ENCODE measurements at places on chromosomes 4 and X. TPM values are rescaled to one million over a fixed set of nuclear protein-coding genes. Genes with fewer than 3 reads are reported as not detected.
A peak's percentile ranks its signal among the peaks of the same experiment; 100 is the strongest.

STARD8 gene
- 11.9 TPM for total RNA-seq

PLK4 gene
- total RNA-seq = 4.7 TPM

GBA3 gene
- total RNA-seq = not detected

SSX2 gene
- not detected for total RNA-seq

SLC49A3 gene
- total RNA-seq = 27.5 TPM

SULT1B1 gene
- total RNA-seq = 6.7 TPM

RASSF6 gene
- 1.3 TPM for total RNA-seq

RAB41 gene
- total RNA-seq = not detected

PGRMC2 gene
- total RNA-seq = 77.3 TPM

F8A3 gene
- total RNA-seq = 8.8 TPM

GRCh38 chr4:101292214-101292613, 55.1 kb downstream of the PPP3CA start:
- H3K4me1 ChIP-seq = no peaks in the 10 kb centered on the region
- no peak overlapping the region for H3K27ac ChIP-seq
- H3K27me3 ChIP-seq = no peaks in the 10 kb centered on the region
- H3K4me3 ChIP-seq = no peak overlapping the region

- DNase-seq = no peak
- no peak overlapping the region for H3K27ac ChIP-seq
- H3K4me1 ChIP-seq = no peaks in the 10 kb centered on the region
- H3K4me3 ChIP-seq = no peak overlapping the region
- H3K36me3 ChIP-seq = no peaks in the 10 kb centered on the region
Measured at GRCh38 chr4:40369437-40370274, 34.5 kb downstream of the CHRNA9 start.

DNA sequence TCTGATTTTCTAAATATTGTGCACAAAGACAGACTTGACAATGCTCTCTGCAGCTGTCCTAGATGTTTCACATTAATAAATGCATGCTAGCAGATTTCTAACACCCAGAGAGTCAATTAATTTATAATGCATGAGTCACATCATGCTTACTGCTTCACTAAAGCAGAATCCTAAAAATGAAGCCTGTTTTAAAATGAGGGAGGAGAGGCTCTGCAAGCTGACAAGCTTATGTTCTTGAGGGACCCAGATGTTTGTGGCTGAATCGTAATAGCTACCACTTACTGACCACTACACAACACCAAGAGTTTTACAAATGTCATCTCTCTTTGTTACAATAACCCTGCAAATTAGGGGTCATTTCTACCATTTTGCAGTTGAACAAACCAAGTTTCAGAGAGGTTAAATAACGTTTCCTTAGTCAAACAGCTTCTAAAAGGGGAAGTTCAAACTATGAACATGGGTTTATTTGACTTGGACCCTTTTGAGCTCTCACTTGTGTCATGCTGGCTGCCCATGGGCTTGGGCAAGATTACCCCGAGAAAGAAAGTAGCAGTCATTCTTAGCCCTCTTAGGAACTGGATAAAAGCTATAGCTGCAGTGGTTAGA, 262.7 kb upstream of the ETNPPL start:
- H3K27me3 ChIP-seq = no peaks in the 10 kb centered on the region
- H3K4me3 ChIP-seq = no peak overlapping the region

DNA sequence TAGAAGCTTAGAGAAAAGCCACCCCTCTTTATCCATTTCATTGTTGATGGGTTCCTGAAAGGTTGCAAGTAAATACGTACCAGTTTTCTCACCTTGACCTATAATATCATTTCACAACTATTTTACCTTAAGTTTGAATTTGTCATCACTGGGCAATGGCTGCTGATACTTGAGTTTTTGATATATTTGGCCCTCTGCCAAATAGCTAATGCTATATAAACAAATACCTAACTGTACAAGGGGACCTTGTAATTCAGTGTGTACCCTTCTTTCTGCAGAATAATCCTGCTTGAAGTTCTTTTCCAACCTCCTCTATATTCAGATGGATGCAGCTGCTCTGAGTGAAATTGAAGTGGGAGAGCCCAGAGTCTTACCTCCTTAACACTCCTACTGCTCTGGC, 19.0 kb upstream of the GLUD2 start:
- no peaks in the 10 kb centered on the region for H3K27me3 ChIP-seq
- H3K27ac ChIP-seq = no peak overlapping the region
- H3K4me1 ChIP-seq = no peaks in the 10 kb centered on the region
- peak; percentile 3 for DNase-seq
- no peaks in the 10 kb centered on the region for H3K36me3 ChIP-seq

DNA sequence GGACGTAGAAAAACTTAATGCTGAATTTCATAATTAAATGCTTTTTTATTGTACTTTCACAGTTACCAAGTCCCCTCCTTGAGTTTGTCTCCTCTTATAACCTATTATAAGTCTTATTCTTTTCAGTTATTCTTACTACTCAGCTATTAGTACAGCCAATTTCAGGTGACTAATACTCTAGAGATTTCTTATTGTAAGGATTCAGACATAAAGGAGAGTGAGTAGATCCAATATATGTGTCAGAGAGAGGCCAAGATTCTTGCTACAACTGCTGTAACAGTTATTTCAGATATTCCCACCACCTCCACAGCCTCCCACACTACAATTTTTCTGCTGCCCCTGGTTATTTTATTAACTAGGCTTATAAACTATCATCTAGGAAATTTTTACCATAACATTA, 274.5 kb downstream of the GPAT3 start:
- no peak overlapping the region for H3K27ac ChIP-seq
- DNase-seq = no peak

DNA sequence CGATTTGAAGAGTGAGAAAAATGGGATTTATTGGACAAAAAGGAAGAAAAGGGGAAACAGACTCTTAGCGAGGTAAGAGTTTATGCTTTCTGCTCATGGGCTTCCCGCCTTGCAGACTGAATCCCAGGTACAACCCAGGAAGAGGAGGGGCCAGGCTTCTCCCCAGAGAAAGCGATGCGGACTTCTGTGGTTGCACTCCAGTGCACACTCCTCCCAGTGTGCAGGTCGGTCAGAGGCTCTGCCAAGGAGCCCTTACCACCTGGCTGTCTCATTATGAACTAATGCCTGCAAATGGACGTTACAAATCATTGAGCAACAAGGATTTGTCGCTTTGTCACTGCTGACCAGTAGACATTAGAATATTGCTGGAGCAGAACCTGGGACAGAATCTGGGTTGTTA, 39.9 kb upstream of the GLRA2 start:
- no peak for DNase-seq
- no peak overlapping the region for H3K27ac ChIP-seq
- no peaks in the 10 kb centered on the region for H3K36me3 ChIP-seq
- no peak overlapping the region for H3K4me3 ChIP-seq

DNA sequence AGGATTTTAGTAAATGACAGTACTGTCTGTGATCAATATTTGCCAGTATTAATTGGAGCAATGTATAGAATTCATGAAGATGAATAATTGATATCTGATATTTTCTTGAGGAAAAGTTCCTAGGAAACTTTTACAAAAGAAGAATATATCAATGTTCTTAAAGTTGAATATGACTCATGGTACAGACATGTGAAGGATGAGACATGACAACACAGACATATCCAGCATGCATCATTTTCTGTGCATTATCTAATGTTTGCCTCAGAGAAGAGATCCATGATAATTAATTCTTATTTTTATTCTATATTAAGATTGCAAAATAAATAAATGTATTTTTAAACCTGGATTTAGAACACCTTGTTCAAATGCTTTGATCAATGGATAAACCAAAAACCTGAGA, 452.9 kb upstream of the EPHA5 start:
- no peak overlapping the region for H3K27ac ChIP-seq
- no peaks in the 10 kb centered on the region for H3K4me1 ChIP-seq
- no peak for DNase-seq

- H3K27ac ChIP-seq = no peak overlapping the region
- no peak for DNase-seq
- H3K4me3 ChIP-seq = no peak overlapping the region
- no peaks in the 10 kb centered on the region for H3K27me3 ChIP-seq
- no peaks in the 10 kb centered on the region for H3K36me3 ChIP-seq
Measured at GRCh38 chr4:158346576-158346975, 136.3 kb downstream of the TMEM144 start.

DNA sequence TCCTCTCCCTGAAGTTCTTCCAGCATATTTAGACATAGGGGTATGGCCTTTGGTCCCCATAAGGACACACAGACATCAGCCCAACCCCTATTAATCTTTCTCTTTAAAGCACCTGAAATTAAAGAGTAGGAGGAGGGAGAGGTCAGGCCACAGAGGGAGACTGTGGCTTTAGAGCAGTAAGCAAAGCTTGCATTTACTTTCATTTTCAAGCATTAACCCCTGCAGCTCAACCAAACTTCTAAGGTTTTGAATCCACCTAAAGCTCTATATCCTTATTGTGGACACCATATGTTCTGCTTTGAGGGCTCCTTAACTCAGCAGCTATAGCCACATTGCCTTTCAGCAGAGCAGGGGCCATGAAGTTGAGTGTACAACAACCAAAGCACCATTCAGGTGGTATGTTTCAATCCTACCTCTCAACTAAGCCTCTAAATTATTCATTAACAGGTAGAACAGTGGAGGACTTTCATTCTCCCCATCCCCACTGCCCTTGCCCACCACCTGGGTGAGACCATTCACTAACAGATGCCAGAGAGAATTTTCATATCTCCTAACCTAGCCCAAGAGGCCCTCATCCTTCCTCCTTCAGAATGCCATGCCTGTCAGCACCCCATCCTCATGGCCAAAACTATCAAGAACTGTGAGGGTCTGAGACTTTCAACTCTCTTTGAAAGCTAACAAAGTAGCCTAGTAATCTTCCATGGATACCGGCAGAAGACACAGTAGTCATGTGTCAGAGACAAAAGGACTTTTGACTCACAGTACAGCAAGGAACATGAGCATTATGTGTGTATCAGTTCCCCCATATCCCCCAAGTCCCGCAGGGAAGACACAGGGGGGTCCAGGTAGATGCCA, 20.8 kb downstream of the LIN54 start:
- no peaks in the 10 kb centered on the region for H3K36me3 ChIP-seq
- no peaks in the 10 kb centered on the region for H3K4me1 ChIP-seq
- no peaks in the 10 kb centered on the region for H3K27me3 ChIP-seq
- H3K27ac ChIP-seq = no peak overlapping the region

GRCh38 chrX:150312931-150313330, 50.2 kb upstream of the MAMLD1 start:
- H3K36me3 ChIP-seq = no peaks in the 10 kb centered on the region
- no peak for DNase-seq
- no peaks in the 10 kb centered on the region for H3K4me1 ChIP-seq
- H3K4me3 ChIP-seq = no peak overlapping the region

DNA sequence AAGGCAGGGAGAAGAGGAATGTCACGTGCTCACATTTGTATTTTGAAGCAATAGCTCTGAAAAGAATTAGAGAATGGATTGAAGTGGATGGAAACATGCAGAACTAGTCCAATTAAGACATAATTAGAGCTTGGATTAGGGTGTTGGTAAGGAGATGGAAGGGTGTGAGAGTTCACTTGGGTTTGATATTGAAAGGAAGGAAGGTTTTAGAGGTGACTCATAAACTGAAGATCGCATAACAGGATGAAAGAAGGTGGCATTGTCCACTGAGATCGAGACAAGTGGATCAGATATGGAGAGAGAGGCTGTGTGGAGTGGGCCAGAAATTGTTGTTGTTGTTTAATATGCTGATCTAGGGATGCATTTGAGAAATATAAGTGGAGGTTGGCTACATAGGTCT, 244.0 kb upstream of the SMIM31 start:
- H3K36me3 ChIP-seq = no peaks in the 10 kb centered on the region
- no peak for DNase-seq
- no peaks in the 10 kb centered on the region for H3K27me3 ChIP-seq
- H3K4me3 ChIP-seq = no peak overlapping the region

GRCh38 chr4:183422962-183423631, 21.3 kb upstream of the CDKN2AIP start:
- DNase-seq = no peak
- no peaks in the 10 kb centered on the region for H3K27me3 ChIP-seq
- no peak overlapping the region for H3K4me3 ChIP-seq
- H3K36me3 ChIP-seq = no peaks in the 10 kb centered on the region
- H3K27ac ChIP-seq = no peak overlapping the region
- no peaks in the 10 kb centered on the region for H3K4me1 ChIP-seq

GRCh38 chrX:150429594-150429993, 66.5 kb downstream of the MAMLD1 start:
- no peaks in the 10 kb centered on the region for H3K36me3 ChIP-seq
- no peaks in the 10 kb centered on the region for H3K27me3 ChIP-seq
- H3K4me3 ChIP-seq = no peak overlapping the region
- H3K27ac ChIP-seq = no peak overlapping the region
- no peaks in the 10 kb centered on the region for H3K4me1 ChIP-seq
- DNase-seq = no peak

GRCh38 chrX:9997524-9997923, 30.4 kb downstream of the CLDN34 start:
- no peaks in the 10 kb centered on the region for H3K36me3 ChIP-seq
- H3K27ac ChIP-seq = no peak overlapping the region
- peaks cover 8% of the 10 kb centered on the region for H3K4me1 ChIP-seq
- no peak overlapping the region for H3K4me3 ChIP-seq
- no peak for DNase-seq

GRCh38 chr4:1369479-1370079, 22.6 kb downstream of the UVSSA start:
- no peaks in the 10 kb centered on the region for H3K36me3 ChIP-seq
- no peaks in the 10 kb centered on the region for H3K4me1 ChIP-seq
- H3K4me3 ChIP-seq = no peak overlapping the region
- H3K27me3 ChIP-seq = no peaks in the 10 kb centered on the region
- DNase-seq = no peak

DNA sequence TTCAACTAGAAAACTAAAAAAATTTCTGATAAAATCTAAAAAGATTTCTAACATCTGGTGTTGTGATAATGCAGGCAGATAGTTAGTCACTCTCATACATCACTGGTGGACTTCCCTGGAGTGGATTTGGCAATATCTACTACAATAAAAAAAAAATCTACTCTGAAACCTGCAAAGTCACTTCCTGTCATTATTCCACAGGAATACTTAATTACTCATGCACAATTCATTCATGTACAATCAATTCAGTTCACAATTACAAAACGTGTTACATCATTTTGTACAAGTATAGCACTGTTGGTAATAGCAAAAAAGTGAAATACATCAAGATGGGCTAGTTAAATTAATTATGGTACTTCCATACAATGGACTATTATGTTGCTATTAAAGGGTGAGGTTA, 16.5 kb upstream of the RHOH start:
- DNase-seq = no peak
- no peaks in the 10 kb centered on the region for H3K36me3 ChIP-seq
- H3K27ac ChIP-seq = no peak overlapping the region
- peaks cover 4% of the 10 kb centered on the region for H3K27me3 ChIP-seq
